ENCODE measurements at places on chromosomes 12 and 14. TPM values are rescaled to one million over a fixed set of nuclear protein-coding genes. Genes with fewer than 3 reads are reported as not detected.

- DNase-seq, result peak; percentile 48
Observed at GRCh38 chr12:71947645-71948105, 9.0 kb downstream of the TPH2 start.

DNA sequence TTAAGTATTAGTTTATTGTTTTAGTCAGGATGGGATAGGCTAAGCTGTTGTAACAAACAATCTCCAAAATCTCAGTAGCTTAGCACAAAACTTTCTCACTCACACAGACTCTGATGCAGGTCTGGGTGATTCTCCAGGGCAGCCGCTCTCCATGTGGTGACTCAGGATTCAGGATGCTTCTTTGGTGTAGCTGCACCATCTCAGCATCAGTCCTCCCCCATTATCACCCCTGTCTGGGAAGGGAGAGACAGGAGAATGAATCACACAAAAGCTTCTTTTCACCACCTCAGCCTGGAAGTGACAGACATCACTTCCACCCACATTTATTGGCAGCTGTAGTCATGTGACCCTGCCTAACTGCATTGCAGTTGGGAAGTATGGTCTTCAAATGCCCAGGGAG, 142.3 kb downstream of the DICER1 start:
- no peak for DNase-seq

GRCh38 chr12:98275131-98275475, 240.3 kb upstream of the TMPO start:
- DNase-seq, result no peak

DNA sequence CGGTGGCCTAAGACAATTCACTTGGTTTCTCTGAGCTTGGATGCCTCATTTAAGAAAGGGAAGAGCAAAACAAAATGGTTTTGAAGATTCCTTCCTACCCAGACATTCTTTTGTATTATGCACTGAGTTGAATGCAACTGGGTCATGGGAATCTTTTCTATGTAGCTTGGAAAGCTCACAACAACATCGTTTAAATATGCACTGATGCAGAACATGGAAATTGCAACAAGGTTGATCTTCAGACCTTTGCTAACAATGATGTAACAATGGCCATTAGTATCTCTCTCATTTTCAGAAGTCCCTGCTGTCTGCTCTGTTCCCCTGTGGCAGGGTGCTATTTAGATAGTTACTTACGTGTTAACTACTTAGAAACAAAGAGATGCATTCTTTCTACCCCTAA, 30.1 kb upstream of the IGF1 start:
- DNase-seq, result no peak

- DNase-seq, result no peak
Observed at GRCh38 chr14:90804292-90805083, 11.7 kb downstream of the TTC7B start.

DNA sequence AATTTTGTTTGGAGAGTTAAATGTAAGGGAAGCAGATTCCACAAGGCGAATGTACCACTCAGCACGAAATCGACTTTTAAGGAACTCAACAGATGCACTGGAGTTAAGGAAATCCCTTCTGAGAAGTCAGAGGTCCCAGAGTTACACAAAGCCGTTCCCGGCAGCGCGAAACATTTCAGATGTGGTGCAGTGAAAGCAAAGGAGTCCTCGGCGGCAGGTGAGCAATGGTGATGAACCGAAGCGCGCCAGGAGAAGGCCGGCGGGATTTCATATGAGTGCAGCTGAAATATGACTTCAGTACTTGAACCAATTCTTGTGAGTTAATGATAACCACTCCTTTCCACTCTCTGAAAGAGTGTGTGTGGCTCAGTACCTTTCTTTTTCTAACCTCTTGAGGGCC, 183.2 kb downstream of the GRIP1 start:
- no peak for DNase-seq

DNA sequence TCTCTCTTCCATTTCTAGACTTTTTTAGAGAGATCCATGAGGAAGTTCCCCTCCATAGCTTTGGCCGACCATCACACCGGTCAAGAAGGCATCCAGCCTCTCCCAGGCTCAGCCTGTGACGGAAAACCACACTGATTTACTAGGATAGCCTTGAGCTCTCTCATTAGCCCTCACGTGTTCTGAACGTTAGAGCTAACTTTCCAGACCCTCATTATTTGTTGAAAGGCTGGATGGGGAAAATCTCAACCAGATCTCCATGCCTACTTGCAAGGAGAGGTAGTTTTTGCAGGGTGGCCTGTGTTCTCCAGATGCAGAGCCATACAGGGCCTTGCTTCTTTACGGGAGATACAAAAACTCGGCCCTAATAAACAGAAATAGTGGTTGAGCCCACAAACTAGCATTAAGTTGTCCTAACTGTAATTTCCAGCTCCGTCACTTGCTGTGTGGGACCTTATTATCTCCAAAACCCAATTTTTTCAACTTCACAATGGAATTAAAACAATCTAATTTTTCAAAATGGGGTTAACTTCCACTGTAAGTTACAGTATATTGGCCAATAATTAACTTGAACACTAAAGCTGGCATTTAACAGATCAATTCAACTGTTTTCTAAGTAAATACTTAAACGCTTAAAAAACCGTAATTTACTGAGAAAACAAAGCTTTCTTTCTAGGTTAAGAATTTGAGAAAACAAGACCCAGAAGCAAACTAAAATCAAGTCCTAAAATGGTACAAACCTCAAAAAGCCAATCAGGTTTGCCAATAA, 65.3 kb downstream of the KLHL28 start:
- no peak for DNase-seq

GRCh38 chr14:99945732-99946651, 119.2 kb upstream of the EVL start:
- DNase-seq, result no peak

GRCh38 chr14:81728447-81728846, 194.8 kb upstream of the SEL1L start:
- DNase-seq, result no peak

DNA sequence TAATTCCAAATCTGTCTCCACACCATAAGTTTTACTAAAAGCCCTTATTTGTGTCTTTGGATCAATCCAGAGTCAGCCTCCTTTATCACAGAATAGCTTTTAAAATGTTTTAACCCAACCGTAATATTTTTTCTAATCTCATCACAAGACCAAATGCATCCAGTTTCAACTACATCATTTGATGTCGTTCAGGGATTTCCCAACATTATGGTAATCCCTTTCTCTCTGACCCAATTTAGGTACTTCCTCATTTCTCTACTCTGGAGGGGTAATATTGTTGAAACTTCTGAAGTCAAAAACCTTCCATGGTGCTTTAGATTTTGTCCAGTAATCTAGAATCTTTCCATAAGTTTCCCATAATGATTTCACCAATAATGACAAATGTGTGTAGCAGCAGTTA, 596.8 kb downstream of the SOX5 start:
- no peak for DNase-seq

- DNase-seq, result no peak
Observed at GRCh38 chr14:99789581-99789980, 3.6 kb upstream of the EML1 start.

- DNase-seq, result no peak
Observed at GRCh38 chr14:77902811-77903210, 102.9 kb downstream of the ADCK1 start.

DNA sequence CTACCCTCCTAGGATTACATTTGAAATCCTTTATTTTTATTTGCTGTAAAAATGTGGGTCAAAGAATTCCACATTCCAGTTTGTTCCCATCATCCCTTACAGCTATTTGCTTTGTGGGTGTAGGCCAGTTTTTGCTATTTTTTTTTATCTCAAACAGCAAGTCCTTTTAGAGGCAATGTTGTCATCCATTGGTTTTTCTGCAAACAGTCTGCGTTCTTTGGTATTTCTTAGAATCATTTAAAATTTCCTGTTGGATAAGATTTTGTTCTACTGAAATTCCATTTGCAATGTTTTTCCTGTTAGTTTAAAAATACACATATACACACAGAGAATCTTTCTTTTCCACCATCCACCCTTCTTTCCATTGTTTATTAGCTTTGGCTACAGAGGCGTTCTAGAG, 53.3 kb upstream of the STK38L start:
- DNase-seq, result peak; percentile 54

GRCh38 chr14:90678846-90679362, 137.3 kb downstream of the TTC7B start:
- DNase-seq, result no peak

DNA sequence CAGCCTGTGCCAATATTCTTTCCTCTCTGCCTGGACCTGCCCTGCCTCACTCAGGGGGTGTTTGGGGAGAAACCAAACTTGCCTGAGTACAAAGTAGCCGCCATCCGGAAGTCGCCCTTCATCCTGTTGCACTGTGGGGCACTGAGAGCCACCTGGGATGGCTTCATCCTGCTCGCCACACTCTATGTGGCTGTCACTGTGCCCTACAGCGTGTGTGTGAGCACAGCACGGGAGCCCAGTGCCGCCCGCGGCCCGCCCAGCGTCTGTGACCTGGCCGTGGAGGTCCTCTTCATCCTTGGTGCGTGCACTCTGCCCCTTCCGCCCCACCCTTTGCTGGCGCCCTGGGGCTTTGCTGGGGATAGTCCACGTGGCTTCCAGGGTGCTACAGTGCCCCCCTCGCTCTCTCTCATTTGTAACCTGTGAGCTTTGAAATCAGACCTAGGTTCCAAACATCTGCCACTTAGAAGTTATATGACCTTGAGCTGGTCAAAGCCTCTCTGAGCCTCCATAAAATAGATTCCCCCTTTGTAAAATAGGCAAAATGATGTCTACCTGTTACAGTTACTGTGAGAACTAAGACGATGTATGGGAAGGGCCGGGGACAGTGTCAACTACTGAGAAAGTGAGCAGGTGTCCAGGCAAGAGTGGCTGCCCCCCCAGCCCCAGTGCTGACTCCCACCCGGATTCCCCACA, 4.5 kb downstream of the KCNH3 start:
- no peak for DNase-seq

DNA sequence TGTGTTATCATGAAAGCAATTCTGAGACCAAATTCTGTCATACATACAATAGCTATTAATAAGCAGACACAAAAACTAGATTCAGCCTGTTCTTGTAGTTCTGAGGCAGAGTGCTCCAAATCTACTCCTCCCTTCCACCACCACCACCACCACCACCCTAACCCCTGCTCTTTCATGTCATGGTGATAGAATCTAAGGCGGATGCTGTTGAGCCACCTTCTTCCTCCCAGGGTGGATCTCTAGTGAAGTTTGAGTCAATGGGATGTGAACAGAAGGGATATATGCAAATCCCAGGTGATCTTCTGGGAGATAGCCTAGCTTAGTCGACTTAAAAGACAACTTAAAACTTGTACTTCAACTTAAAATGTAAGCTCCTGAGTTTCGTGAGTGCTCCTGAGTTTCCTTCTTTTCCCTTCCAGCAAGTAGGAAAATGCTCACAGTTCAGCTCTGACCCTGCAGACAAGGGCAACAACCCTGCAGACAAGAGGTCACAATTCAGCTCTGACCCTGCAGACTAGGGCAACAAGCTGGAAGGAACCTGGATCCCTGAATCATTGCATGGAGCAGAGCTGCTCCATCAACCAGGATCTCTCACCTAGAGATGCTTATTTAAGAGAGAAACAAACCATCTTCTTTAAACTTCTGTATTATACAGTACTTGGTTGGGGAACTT, 204.1 kb downstream of the TTC8 start:
- no peak for DNase-seq

Gene AQP5
- total RNA-seq, result not detected

Gene DPY19L2
- 2.3 TPM for total RNA-seq

Gene POTEG
- not detected for total RNA-seq

Gene AMDHD1
- not detected for total RNA-seq

Gene TMEM106C
- 102 TPM for total RNA-seq

Gene BCAT1
- total RNA-seq, result 145 TPM

Gene AMHR2
- not detected for total RNA-seq

Gene SPSB2
- 13.9 TPM for total RNA-seq

Gene PSMB5
- total RNA-seq, result 239 TPM

Gene ANKS1B
- 0.39 TPM for total RNA-seq

Gene FZD10
- total RNA-seq, result not detected

Gene DHH
- total RNA-seq, result not detected

Gene SERPINA12
- total RNA-seq, result not detected

Gene RALGAPA1
- total RNA-seq, result 13.4 TPM

Gene KRT6A
- not detected for total RNA-seq
